ENCODE measurements at places on chromosomes 2 and 18.
A peak's percentile ranks its signal among the peaks of the same experiment; 100 is the strongest.

GRCh38 chr2:37379881-37380296, 35.5 kb downstream of the QPCT start:
- DNase-seq, result no peak

DNA sequence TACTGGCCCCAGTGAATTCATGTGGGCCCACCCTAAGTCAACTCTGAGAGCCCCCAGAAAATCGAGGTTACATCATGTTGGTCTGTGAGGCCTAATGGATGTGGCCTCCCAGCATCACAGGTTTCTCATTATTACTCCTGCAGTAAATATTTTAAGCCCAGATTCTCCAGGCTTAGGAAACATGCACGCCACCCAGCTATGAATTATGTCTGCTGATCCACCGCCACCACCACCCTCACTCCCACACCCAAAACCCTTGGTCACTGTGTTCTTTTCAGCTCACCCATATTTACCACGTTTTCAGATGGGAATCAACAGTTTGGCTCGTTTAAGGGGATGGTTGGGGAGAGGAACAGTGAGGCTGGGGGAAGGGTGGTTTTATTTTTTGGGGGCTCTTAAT, 128.6 kb downstream of the NCK2 start:
- no peak for DNase-seq

DNA sequence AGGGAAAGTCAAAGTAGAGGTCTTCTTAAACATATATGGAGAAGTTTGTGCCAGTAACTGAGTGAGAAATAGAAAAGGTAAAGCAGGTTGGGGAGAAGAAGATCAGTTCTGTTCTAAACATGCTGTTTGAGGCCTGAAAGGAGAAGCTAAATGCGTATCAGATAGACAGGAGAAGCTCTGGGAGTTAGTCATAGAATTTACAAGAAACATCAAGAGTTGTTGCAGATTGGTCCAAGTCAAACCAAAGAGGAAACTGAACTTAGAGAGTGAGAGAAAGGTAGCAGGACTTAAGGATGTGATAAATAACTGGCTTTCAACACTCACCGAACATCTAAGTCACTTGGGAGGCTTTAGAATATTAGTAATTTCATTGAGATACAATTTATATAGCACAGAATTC, 29.2 kb upstream of the CERS6 start:
- DNase-seq, result no peak

GRCh38 chr2:27798948-27799645, 27.6 kb downstream of the MRPL33 start:
- DNase-seq, result no peak

- DNase-seq, result no peak
Observed at GRCh38 chr18:4658804-4659203, 203.7 kb upstream of the DLGAP1 start.

- no peak for DNase-seq
Observed at GRCh38 chr2:149573760-149574159, 13.8 kb downstream of the MMADHC start.

GRCh38 chr2:216119146-216119545, 10.0 kb downstream of the XRCC5 start:
- DNase-seq, result no peak

DNA sequence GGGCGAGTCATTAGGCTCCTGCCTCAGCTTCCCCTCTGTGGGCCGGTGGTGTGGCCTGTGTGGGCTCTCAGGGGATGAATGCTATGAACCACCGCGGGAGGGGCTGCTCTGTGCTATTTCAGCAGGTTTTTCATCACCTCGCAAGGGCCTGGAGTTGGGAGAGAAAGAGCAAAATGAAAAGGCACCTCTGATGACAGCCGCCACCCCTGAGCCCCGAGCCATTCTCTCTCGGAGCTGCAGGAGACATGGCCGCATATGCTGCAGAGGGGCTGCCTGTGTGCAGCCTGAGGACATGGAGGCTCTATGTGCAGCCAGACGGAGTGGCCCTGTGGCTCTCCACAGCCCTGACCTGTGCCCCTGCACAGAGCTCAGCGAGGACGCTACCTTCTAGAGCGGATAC, 96.2 kb upstream of the CTDP1 start:
- no peak for DNase-seq

- DNase-seq, result no peak
Observed at GRCh38 chr2:19738707-19739106, 163.1 kb downstream of the TTC32 start.

GRCh38 chr2:64311191-64311910, 142.6 kb upstream of the LGALSL start:
- no peak for DNase-seq

GRCh38 chr18:75033516-75033915, 175.4 kb downstream of the PTGR3 start:
- no peak for DNase-seq

- DNase-seq, result no peak
Observed at GRCh38 chr2:29742656-29743055, 178.7 kb downstream of the ALK start.

DNA sequence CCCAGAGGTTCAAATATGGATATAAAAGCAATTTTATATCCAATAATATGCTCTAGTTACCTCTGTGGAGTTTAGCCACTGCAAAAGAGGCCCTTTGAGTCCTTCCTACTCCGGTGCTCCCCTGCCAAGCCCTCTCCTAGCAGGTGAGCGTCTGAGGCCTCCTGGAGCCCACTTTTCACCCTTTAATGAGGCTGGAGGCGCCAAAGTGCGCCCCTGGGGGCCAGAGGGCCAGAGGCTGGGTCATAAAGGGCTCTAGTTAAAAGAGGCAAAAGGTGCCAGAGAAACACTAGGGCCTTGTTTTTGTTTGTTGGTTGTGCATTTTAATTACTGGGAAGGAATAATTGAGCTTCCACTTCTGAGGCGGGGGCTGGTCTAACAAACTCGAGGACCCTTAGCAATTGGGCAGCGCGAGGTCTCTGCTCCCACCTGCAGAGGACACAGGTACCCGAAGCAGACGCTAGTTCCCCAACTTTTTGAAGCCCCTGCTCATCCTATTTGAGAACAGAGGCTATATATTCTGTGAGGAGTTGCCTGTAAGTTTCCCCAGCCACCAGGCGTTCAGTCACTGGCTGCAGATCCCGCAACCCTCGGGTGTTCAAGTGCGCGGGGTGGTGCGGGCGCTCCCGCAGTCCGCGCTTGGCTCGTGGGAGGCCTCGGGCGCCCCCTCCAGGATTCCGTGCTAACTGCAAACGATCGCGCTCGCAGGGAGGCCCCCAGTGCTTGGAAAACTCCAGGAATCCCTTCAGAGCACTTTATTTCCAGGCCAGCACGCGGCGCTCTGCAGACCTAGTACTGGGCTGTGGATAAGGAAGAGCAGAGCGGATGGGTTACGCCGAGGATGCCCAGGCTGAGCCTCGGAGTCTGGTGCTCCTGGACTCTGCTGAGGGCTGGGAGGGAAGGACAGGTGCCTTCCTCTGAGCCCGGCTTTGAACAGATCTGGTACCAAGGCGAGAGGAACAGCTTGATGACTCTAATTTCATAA, 14.1 kb downstream of the MSGN1 start:
- peak; percentile 1 for DNase-seq

GRCh38 chr2:85644909-85645308, 23.1 kb downstream of the SFTPB start:
- DNase-seq, result no peak

DNA sequence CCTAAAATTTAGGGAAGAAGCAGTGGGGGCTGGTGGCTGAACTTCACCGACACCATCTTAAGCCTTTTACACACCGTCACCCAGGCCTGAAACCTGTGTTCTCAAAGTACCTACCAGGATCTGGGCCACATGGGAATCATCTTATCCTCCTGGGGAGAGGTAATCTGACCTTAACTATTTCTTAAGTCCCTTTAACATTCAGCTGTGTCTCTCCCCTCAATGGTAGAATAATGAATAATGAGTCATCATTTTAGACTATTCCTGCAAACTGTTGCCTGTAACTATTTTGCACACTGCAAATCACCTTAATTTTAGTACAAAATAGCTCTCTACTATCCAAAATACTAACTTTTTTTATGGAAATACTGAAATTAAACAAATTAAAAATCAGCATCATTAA, 149.4 kb upstream of the KLF7 start:
- DNase-seq, result no peak

- DNase-seq, result no peak
Observed at GRCh38 chr2:173075781-173076580, at the start of gene MAP3K20. MAP3K20 (plus strand) TSS chr2:173075846; CDS start chr2:173091032, 15,186 bp downstream.

- DNase-seq, result no peak
Observed at GRCh38 chr2:178221556-178221955, 27.2 kb downstream of the OSBPL6 start.

- DNase-seq, result no peak
Observed at GRCh38 chr2:29485117-29485516, 369.9 kb downstream of the CLIP4 start.

- no peak for DNase-seq
Observed at GRCh38 chr2:54673501-54673998, 49.9 kb upstream of the EML6 start.

GRCh38 chr18:13219593-13220159, 1.1 kb downstream of the LDLRAD4 start:
- DNase-seq, result no peak

DNA sequence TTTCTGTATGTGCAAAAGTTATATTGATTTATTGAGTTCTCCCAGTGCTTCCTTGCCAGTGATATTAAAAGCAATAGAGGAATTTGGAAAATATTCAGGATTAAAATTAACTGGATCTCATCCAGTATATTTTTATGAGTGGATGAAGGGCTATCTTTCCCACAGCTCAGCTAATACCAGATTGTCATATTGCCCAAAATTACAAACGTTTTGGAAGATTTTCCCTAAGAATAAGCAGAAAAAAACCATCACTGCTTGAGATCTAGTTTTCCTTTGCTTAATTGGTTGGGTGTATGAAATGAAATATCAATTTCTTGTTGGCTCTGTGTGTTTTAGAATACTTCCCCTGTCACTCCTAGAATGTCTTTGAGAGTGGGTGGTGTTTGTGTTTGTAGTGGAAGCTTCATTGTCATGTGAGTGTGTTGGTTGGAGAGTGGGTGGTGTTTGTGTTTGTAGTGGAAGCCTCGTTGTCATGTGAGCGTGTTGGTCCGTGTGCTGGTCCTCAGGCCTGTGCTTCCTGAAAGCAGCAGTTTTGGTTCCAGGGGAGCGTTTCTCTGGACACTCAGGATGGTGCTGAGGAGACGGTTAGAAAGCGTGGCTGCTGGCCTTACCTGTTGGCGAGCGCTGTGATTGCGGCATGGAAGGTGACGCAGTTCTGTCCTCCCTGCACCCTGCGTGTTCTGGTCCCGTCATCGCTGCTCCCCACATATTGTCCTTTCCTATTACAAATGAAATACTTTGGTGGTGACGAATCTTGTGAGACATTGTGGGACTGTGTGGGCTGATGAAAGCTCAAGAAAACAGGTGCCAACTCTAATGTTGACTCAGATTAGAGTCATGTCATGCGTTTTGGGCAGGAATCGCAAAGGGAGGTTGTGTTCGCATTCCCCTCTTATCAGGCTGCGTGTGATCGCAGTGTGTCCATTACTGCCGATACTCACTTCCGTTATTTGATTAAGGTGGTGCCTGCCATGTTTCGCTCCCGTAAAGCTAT, 12.4 kb downstream of the ASB1 start:
- no peak for DNase-seq

- no peak for DNase-seq
Observed at GRCh38 chr2:135786823-135787222, 45.2 kb downstream of the UBXN4 start.

DNA sequence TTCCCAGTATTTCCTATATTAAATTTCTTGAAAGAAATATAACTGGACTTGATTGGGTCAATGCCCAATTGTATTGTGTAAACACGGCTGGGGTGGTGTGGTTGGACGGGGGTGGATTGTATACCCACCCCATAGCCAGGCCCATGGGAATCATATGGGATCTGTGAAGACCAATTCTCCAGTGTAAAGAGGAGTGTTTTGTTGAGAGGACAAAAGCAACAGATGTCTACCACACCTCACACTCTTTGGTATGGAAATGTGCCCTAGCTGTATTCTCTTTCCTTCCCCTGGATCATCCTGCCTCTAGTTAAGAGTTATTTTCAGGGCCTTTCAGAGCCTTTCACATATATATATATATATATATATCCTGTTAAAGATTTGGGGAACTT, 57.5 kb upstream of the TGIF1 start:
- DNase-seq, result no peak

DNA sequence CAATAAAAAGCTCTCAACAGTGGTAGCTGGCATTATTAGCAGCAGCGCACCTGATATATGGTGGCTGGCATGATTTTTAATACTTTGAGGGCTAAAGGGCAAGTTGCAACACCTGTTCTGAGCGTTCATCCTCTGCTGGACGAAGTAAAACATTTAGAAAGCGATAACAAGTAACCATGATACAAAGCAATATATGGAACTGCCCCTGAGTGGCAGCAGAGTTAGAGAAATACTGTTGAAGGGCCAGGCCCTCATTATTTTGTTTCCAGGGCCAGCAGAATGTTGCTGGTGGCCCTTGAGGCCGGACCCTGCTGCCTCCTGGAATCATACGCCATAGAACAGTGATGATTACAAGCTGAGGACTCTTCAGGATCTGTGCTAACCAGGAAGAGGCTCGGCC, 47.8 kb downstream of the ARHGEF4 start:
- DNase-seq, result no peak

DNA sequence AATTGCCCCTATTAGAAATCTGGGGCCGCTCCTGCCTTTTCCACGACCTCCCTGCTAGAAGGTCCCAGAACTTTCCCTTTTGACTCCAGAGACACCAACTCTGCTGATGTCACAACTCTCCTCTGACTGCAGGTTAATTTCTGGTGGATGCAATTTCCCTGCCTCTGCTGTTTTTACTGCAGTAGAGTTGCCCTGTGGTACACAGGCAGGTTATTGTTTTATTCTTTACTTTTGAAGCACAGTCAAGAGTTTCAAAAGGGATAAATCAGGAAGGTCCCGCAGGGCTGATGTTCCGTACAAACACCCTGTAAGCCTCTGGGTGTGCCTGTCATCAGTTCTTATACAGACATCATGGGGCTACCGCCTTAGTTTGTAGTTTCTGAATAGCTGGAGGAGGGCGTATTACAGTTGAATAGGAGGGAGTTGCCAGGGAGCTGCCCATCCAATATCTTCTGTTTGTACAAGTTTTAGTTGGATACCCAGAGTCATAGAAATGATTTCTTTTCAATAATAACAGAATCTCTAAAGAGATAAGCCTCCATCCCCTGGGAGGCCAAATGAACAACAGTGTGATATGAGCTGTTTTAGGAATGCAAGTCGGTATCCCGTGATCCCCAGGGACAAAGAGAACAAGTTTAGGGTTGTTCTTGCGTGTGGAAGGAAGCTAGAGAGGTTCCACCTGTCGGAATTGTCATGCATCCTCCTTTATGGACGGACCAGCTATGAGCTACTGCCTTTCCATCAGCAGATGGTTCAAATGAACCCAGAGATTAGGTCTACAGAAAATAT, 108.4 kb upstream of the COPS8 start:
- no peak for DNase-seq

GRCh38 chr2:47034973-47035609, 119.5 kb upstream of the MCFD2 start:
- no peak for DNase-seq

DNA sequence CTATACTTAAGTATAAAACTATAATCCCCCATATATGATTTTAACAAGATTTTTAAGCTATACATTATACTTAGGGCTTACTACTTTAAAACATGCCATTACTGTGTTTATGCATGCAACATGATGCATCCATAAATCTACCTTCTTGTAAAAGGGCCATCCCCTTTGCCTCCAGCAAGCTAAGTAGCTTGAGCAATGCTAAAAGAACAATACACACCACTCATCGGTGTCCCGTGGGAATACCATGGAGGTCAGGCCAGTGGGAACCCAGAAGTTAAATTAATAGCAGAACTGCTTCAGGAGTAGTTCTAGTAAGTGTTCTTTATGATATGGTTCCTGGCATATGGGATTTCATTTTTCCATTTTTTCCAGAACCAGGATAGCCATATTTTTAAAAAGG, 37.8 kb downstream of the SH3RF3 start:
- DNase-seq, result no peak

Measured in SHP77 treated with DMSO at 0.1 percent for 48 hours (cell line).